Mesangial cell (primary cell): ENCODE measurements at places on chromosomes 5 and 9. TPM values are rescaled to one million over a fixed set of nuclear protein-coding genes. Genes with fewer than 3 reads are reported as not detected.

Gene PLPPR1
- not detected in 2 replicates for total RNA-seq

Gene COL5A1
- 263 and 508 TPM in 2 replicates for total RNA-seq

Gene PALM2AKAP2
- 4.9 and 6.4 TPM in 2 replicates for total RNA-seq

Gene CNTNAP3B
- total RNA-seq, result 6.0 and 13.7 TPM in 2 replicates

Gene FOXD1
- 52.2 and 72.4 TPM in 2 replicates for total RNA-seq

Gene BHMT2
- total RNA-seq, result 0.98 and 4.2 TPM in 2 replicates

Gene SCGB3A2
- not detected in 2 replicates for total RNA-seq

Gene GRXCR2
- total RNA-seq, result not detected in 2 replicates

Gene DMAC1
- total RNA-seq, result 10.4 and 18.8 TPM in 2 replicates

Gene CTSV
- total RNA-seq, result 3.7 and 12.5 TPM in 2 replicates

Gene RNF183
- 0.38 TPM in 1 of 2 replicates, not detected in the other for total RNA-seq

Gene SEMA4D
- 5.9 and 23.7 TPM in 2 replicates for total RNA-seq

Gene WDR38
- 0.13 TPM in 1 of 2 replicates, not detected in the other for total RNA-seq

Gene FXN
- 9.4 and 13.0 TPM in 2 replicates for total RNA-seq

Gene LRRTM2
- under 0.01 and 0.33 TPM in 2 replicates for total RNA-seq

Gene N4BP3
- total RNA-seq, result 1.3 and 1.8 TPM in 2 replicates

Gene IGFBPL1
- total RNA-seq, result 1.8 and 8.6 TPM in 2 replicates

Gene ADRB2
- total RNA-seq, result 0.89 and 1.3 TPM in 2 replicates

Gene NNT
- total RNA-seq, result 31.6 and 50.7 TPM in 2 replicates

Gene CENPH
- 4.4 and 24.8 TPM in 2 replicates for total RNA-seq

Gene LHX3
- not detected in 2 replicates for total RNA-seq

Gene IFNA21
- total RNA-seq, result not detected in 2 replicates

Gene MTRR
- 15.6 and 25.9 TPM in 2 replicates for total RNA-seq

Gene SRP19
- 13.1 and 32.4 TPM in 2 replicates for total RNA-seq

Gene F12
- total RNA-seq, result 3.7 and 5.1 TPM in 2 replicates

Gene RLN1
- not detected in 2 replicates for total RNA-seq

Gene KLF9
- 11.2 and 25.0 TPM in 2 replicates for total RNA-seq

Gene INSL4
- total RNA-seq, result not detected in 2 replicates

Gene TOR1A
- 62.6 and 67.8 TPM in 2 replicates for total RNA-seq

Gene LHX6
- under 0.01 and 0.13 TPM in 2 replicates for total RNA-seq

Gene HRCT1
- 1.5 and 3.3 TPM in 2 replicates for total RNA-seq

Gene MELK
- total RNA-seq, result 8.2 and 70.7 TPM in 2 replicates

Gene OLFML2A
- 13.7 and 104 TPM in 2 replicates for total RNA-seq

Gene SLC34A1
- not detected in 2 replicates for total RNA-seq

Gene PCDH1
- total RNA-seq, result 0.76 and 1.1 TPM in 2 replicates

Gene WNT8A
- total RNA-seq, result not detected in 2 replicates

Gene GABRA1
- total RNA-seq, result not detected in 2 replicates

Gene DMRT3
- 8.8 and 9.6 TPM in 2 replicates for total RNA-seq

Gene FOXD4L3
- total RNA-seq, result not detected in 2 replicates

Gene PAEP
- not detected in 2 replicates for total RNA-seq

Gene NMRK1
- total RNA-seq, result 7.0 and 18.8 TPM in 2 replicates

Gene ALDH1B1
- 74.2 and 88.2 TPM in 2 replicates for total RNA-seq
